Endothelial cell of umbilical vein (primary cell): ENCODE measurements at places on chromosomes 2 and 18.

- DNase-seq, result no peak
Observed at GRCh38 chr18:49731421-49731841, 81.9 kb downstream of the ACAA2 start.

GRCh38 chr2:221999166-221999565 is 299.6 kb downstream of the PAX3 start:
- no peak for DNase-seq

- peak; percentile 54 for DNase-seq
Observed at GRCh38 chr18:3044931-3045698, 32.2 kb upstream of the LPIN2 start.

- no peak for DNase-seq
Observed at GRCh38 chr18:32730068-32730467, 42.8 kb downstream of the KLHL14 start.

GRCh38 chr18:64254399-64255093 is 105.7 kb upstream of the LINC00305 start:
- DNase-seq, result no peak

- DNase-seq, result no peak
Observed at GRCh38 chr18:10530852-10531251, 5.0 kb downstream of the NAPG start.

DNA sequence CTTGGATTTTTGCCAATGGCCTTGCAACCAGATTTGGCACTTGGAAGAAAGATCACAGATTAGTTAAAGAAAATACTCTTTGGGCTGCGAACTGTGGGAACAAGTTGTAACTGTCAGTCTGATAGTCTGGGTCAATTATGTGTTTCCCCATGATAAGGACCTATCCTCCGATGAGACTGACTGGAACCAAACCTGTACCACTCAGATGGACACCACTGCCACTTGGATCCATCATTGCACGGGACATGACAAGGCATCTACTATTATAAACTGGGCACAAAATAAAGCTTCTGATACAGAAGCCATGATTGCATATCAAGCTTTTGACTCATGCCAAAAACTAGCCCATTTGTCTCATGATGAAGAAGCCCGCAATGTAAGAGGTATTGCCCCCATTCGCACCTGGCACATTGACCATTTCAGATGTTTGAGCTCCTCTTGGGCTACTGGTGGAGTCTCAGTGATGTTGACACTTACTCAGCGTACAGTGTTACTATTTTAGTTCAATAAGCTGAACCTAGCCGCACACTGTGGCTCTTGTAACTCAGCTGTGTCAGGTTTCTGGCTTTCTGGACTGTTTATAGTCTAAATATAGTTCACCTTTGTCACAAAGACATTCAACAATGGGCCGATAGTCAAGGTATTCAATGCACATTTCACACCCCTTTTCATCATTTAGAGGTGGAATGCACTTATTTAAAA is 179.8 kb upstream of the RBBP8 start:
- no peak for DNase-seq

GRCh38 chr2:71748227-71748626 is 294.9 kb downstream of the DYSF start:
- peak; percentile 12 for DNase-seq

GRCh38 chr2:98852932-98853331 is 83.1 kb downstream of the CRACDL start:
- no peak for DNase-seq

DNA sequence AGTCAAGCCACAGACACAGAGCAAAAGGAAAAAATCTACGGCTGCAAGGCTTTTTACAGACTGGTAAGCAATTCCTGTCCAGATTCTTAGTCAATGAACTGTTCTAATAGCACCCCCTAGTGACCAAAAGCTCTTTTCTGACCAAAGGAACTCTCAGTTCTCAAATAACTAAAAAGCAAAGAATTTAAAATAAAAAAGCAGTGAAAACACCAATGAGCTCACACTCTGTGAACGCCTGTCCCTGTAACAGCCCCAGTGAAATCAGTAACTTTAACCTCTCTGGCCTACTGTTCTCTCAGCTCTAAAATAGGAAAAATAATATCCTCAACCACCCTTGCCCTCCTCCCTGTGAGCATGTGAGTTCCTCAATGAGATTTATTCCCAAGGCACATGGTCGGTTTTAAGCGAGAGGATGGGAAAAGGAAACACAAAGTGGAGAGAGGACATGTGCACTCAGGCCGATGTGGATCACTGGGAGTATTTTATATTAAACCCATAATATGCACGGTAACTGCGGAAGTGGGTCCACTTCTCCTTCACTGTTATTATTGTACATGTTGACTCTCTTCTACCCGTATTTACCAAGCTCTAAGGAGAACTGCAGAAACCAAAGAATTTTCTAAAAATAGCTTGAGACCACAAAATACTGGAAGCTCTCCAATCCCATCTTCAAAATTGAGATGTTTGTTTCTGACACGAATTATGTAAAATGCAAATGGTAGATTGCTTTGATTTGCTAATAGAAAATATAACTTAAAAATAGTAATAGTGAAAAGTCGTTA is 128.5 kb downstream of the STK39 start:
- peak; percentile 77 for DNase-seq

DNA sequence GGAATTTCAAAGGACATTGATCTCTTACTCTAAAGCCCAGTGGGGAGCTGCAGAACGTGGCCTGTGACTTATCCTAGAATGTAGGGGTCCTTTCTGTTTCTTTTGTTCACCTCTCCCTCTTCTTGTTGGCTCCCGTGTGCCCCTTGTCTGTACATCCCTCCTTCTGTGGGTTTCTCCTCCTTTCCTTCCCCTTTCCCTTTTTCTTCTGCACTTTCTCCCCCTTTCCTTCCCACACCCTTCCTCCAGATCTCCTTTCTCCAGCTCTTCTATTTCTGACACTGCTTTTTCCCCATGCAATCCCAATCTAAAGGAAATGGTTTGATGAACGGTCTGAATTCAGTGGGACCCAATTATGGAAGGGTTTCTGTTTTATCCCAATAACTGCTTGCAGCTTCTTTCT is 35.5 kb upstream of the MAPRE3 start:
- DNase-seq, result no peak

DNA sequence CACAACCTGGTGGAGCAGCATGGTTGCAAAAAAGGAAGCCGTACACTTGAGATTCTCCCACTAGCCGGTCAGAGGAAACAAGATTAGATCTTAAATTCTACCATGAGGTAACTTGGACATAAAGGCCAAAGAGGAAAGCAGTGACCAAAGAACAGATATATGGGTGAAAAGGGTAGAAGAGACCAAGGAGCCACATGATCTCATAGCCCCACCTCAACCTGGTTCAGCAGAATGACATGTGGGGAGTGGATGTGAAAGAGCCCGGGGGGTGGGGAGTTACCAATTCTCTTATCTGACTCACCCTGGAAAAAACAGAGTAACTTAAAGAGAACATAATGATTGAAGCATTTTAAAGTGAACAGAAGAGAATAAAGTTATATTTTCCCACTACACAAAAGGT is 683.0 kb downstream of the DSC3 start:
- DNase-seq, result no peak

DNA sequence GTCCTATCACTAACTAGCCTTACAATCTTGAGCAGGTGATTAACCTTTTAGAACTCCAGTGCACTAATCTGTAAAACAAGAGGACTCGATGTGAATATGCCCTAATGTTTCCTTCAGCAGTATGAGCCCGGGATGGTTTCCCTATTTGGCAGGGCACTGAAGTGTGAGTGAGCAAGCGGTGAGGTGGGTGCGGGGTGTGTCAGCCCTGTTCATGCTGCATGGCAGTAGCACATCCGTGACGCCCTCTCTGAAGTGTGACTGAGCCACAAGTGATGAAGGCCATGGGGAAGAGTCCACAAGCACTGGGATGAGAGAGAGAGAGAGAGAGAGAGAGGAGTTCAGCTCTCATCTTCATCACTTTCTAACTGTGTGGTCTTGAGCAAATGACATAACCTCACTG is 168.7 kb downstream of the SETBP1 start:
- DNase-seq, result no peak

DNA sequence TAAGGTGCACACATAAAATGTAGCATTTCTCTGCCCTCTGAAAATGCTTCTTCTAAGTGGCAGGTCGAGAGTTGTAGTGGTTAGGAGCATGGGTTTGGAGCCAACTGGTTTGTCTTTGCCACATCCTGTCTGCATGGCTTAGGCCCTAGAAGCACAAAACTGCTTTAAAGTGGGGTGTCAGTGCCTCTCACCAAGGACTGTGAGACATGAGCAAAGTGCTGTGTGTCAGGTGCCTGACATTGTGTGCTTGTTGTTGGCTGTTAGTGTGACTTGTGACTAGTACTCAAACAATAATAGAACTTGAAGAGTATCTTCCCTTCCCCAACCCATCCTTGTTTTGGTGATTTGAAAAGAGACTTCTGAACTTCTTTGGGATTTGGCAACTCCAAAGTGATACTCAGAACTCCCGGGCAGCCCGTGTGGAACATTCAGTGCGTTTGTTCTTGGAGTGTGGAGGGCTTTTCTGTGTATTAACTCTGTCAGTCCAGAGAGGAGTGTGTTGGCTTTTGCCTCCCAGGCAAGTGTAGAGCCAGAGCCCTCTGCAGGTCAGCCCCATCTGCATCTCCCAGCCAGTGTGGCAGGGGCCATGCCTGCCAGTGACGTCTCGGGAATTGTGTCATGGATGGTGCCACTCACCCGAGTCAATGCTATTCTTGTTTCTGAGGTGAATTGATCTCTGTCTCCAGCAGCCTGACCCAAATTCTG is 5.0 kb downstream of the MGAT5 start:
- DNase-seq, result no peak
